ENCODE measurements at places on chromosomes 6 and 20.

DNA sequence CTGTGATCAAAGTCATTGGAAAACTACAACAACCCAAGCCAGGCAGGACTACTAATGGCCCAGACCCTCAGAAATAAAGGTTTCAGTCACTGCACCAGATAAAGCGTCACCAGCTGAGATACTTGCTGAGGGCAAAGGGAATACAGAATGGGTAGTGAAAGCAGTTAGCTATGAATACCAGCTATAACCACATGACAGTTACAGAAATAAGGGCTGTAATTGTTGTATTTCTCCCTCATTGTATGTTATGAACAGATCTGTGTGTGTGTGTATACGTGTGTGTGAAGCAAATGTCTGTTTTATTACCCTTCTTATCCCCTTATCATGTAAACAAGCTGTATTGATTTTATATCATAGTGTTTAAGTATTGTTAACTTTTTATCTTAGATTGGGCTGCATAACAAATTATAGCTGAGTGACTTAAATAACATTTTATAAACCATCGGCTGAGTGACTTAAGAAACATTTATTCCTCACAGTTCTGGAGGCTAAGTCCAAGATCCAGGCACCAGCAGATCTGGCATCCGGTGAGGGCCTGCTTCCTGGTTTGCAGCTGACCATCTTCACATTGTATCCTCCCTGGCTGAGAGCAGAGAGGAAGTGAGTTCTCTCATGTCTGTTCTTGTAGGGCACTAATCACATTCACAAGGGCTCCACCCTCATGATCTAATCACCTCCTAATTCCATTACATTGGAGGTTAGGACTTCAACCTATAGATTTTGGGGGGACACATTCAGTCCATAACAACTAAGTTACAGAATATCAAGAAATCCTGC, 46.0 kb upstream of the VSX1 start:
- no peak for DNase-seq

DNA sequence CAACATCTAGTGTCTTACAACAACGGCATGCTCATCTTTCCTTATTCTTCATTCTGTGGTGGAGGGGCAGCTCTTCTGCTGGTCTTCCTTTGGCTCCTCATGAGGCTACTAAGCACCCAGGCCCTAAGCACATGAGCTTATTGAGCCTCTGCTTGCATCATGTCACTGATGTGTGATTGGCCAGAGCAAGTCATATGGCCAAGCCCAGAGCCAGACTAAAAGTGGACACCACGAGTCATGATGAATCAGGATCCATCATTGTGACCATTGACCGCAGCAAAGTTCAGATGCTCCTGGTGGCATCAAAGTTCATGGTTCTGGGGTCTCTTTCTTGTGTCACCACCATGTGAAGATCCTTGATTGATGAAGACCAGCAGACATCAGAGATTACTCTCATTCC, 192.0 kb upstream of the FOXA2 start:
- no peak for DNase-seq

- no peak for DNase-seq
These were observed 29.5 kb upstream of the TCFL5 start for GRCh38 chr20:62891111-62891510.

DNA sequence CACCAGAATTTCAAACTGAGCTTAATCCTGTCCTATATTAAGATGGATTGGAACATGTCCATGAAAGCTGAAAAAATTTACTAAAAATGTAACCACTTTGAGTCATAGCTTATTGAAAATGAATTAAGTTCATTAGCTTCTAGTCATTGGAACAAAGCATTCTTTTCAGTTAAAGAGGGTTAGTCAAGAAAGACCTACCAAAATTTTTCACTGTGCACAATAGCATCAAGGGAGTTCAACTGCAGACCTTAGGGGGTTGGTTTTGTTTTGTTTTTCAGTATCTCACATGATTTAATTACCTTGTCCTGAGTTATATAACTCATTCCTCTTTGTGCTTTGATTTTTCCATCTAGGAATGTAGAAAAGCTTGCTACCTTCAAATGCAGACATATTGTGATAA, 2.8 kb downstream of the SLC2A12 start:
- DNase-seq, result no peak

DNA sequence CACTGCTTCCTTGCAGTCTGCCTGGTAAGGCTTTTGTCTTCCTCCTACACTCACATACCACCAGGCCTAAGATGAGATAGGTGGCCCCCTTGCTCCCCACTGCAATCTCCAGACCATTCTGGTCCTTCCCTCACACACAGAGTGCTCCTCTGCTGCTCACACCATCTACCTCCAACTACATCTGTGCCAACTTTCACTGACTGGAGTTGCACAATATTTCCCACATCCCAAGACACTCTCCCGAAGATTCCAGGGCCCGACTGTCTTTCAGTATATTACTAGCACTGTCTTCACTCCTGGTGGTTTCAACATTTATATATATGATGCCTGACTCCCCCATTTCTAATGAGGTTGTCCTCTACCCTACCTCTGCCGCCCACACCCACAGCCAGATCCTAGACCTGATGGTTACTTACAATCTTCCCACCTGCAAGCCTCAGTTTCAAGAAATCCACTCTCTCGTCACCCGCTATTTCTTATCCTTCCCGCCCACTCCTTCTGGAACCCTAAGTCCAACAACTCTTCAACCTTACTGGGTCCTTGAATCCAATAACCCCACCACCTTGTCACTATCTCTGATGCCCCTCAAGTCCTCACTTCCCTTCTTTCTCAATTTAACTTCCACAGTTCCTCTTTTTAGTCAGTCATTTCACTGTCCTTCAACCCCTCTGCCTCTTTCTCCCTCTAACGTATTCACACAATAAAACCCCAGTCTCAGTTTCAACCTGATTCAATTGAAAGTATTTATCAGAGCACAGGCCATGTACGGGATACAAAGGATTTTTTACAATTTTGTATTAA, 21.6 kb downstream of the RALGAPA2 start:
- DNase-seq, result no peak

- no peak for DNase-seq
These were observed 115.2 kb upstream of the FAM184A start for GRCh38 chr6:119193707-119194106.

- DNase-seq, result no peak
These were observed 155.1 kb downstream of the CDC5L start for GRCh38 chr6:44542401-44543116.

DNA sequence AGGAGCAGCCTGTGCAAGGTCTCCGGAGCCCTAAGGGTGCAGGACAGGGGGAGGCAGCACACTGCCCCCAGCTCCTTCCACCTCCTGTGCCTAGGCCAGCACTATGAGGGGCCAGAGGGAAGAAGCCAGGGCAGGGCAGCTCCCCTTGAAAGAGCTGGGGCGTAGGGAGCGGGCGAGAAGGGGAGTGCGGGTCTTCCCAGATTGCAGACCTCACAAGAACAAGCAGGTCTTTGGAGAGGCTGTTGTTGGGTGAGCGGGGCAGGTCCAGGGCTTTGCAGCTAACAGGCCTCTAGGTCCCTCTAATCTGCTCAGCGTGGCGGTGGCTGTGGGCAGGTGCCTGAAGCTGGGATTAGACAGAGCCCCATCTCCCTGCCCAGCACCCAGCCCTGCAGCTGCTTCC, 22.4 kb upstream of the CST1 start:
- DNase-seq, result no peak

GRCh38 chr6:108030211-108030610, 44.3 kb downstream of the OSTM1 start:
- no peak for DNase-seq

DNA sequence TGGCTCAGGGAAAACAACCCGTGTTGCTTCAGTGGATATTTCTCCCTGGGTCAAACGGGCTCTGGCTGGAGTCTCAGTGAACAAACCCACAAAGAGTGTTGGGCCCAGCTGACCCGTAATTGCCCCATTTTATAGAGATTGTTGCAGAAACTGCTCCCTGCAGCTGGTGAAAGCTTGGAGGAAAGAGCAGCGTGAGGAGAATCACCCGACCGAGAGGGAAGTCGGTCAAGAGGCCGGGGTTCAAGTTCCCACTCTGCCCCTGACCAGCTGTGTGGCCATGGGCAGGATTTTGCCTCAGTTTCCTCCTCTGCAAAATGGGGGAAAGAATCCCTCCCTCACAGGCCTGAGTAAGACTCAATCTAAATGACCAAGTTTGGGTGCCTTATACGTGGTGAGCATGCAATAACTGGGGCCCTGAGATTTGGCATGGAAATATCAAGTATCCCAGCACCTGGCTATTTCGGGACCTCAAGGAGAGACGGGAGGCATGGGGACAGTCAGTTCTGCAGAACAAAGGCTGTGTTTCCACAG, 1.7 kb upstream of the TGM2 start:
- DNase-seq, result no peak

- no peak for DNase-seq
These were observed 2.8 kb upstream of the ZBTB9 start for GRCh38 chr6:33451606-33452005.

DNA sequence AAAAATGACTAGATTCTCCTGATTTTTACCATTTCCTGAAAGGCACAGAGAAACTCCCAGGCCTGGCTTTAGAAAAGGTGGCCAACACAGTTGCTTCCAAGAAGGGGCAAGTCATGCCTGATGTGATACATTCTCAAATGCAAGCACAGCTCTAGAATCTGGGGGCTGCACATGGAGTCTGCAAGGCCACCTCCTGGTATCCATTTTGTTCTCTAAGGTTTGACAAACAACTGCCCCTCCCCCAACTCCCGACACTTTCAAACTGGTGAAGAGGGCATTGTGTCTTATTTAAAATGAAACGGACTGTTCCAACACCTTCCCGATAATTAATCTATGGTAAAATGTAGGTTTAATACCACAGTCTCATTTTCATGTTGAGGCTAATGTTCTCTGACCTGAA, 220.2 kb upstream of the CEP162 start:
- no peak for DNase-seq
